Activated T-cell treated with anti-CD3 and anti-CD28 coated beads, Interleukin-2, amount 50 U/mL, for 4 hours (primary cell): ENCODE measurements at places on chromosomes 12 and 14.
A peak's percentile ranks its signal among the peaks of the same experiment; 100 is the strongest.

GRCh38 chr12:58629376-58629775 lies 290.9 kb downstream of the LRIG3 start:
- DNase-seq = no peak

- DNase-seq = peak; percentile 33
Measured at GRCh38 chr12:28191051-28192048, 1.1 kb downstream of the CCDC91 start.

DNA sequence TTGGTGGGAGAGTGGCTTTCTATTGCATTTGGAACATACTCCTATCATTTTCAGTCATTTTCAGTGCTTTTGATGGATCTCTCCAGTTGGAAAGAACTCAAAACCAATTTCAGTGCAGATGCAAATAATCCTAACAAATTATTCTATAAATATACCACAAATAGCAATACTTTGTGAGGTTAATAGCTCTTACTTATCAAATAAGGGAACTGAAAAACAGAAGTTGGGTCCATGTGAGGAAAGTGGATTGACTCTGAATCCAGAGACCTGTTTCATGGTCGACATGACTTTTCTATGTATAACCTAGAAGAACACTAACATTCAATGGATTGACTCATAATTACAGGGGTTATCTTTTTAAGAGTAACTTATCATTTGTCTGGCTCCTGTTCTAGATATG lies 248.6 kb downstream of the EGLN3 start:
- no peak for DNase-seq

DNA sequence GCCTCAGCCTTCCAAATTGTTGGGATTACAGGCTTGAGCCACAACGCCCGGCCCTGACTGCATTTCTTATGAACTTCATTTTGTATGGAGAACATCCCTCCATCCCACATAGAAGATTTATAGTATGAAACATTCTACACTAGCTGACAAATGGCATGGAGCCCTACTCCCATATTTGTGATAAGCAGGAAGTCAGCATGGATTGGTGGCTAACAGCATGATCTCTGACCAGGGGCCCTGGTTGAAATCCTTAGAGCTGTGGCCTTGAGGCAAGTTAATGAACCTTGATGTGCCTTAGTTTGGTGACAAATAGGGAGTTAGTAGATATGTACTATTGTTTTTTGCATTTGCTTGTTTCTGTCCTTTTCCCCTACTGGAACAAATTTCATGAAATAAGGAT lies 12.3 kb downstream of the IFI27L1 start:
- DNase-seq = no peak

GRCh38 chr14:99790978-99791376 lies 2.2 kb upstream of the EML1 start:
- DNase-seq = no peak

DNA sequence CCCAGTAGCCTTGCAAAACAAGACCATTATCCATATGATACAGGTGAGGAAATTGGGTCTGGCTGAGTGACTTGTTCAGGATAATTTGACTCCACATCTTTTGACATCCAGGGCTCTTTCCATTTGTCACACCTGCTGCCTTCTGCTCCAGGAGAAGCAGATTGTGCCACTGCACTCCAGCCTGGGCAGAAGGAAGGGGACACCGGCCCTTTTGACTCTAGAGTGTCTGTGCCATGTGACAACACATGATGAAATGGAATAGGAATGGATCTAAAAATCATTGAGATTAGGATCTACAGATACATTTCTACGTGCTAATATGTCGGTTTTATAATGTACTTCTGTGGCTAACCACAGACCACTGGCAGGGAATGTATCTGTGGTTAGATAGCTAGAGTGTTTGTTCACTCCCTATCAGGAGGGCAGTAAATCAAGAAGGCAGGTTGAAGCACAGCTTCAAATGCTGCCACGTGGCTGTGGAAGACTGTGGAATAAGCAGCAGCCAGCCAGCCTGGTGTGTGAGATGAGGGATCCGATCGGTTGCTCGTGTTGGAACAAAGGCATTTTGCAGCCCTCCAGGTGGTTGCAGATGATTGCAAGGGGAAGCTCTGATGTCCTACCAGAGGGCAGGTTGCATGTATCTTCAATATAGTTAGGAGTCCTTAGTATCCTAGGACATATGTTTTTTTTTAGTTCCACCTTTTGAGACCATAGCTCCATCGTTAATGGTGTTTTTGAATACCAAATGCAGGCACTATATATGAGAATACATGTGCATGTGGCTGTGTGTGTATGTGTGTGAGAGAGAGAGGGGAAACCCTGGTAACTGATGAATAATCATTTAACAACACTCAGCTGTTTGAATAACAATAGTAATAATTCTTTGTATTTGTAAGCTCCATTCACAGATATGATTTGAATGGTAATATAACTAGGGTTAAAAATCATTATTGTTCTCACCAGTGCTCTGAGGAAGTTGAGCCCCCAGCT lies 28.6 kb downstream of the EML1 start:
- DNase-seq = no peak

DNA sequence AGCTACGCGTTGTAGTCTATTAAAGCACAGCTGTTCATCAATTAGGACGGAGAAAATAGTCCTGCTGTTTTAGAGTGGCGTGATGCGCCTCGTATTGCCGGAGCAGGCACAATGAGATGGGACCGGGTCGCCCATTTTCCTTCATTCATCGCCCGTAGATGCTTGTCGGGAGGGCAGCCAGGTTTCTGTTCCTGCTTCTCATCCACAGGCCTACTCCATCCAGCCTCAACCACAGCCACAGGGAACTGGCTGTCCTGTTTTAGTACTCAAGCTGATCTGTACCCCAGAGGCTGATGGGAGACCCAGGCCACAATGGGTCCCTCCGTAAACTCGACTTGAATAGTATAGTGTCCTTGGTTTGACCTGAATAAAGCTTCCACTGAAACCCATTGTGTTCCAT lies 264.0 kb downstream of the VRK1 start:
- DNase-seq = no peak

DNA sequence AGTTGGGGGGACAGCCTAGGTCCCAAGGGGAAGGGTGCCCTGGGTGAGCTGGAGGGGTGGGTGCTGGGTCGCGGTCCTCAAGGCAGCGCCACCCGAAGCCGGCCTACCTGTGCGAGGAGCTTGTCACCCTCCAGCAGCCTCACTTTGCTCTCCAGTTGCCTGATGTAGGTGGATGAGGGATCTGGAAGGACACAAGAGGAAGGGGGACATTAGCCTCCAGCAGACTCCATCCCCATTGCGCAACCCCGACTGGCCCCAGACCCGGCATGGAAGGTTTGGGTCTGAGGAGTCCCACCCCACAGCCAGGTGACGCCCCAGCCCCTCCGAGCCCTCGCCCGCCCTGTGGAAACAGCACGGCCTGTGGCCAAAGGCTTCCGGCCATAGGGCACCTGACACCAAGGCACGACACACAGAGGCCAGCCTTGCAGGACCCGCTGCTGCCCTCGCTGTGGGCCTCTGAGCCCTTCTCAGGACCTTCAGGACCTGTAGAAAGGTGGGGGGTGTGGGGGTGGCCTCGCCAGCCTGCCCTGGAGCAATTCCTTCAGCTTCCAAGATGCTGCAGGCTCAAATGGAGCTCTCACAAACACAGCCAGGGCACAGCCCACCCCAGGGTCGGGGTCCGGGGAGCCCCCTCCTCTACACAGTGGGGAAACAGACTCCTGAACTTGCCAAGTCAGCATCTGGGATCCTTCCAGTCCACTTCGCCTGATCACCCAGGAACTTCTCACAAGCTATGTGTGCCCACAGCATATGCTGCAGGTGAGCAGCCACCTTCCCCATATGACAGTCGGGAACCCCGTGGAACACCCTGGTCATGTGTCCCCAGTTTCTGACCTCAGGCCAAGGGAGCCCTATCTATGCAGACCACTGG lies 54.9 kb downstream of the CCNK start:
- no peak for DNase-seq

DNA sequence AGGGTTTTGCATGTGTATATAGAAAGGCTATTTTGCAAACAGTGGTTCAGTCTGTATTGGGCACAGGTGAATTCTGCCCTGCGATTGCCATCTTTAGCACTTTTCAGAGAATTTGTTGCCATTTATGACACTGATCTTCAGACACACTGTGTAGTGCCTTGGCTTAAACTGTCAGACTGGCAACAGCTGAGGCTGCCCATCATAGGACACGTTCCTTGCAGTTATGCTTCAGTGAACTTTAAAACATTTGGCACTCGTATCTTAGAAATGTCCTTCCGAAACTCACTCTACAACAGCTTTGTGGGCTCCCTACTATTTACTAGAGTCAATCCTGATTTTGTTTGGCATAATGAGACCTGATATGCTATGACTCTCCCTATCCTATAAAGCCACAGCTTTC lies 29.1 kb downstream of the AP5M1 start:
- DNase-seq = no peak

DNA sequence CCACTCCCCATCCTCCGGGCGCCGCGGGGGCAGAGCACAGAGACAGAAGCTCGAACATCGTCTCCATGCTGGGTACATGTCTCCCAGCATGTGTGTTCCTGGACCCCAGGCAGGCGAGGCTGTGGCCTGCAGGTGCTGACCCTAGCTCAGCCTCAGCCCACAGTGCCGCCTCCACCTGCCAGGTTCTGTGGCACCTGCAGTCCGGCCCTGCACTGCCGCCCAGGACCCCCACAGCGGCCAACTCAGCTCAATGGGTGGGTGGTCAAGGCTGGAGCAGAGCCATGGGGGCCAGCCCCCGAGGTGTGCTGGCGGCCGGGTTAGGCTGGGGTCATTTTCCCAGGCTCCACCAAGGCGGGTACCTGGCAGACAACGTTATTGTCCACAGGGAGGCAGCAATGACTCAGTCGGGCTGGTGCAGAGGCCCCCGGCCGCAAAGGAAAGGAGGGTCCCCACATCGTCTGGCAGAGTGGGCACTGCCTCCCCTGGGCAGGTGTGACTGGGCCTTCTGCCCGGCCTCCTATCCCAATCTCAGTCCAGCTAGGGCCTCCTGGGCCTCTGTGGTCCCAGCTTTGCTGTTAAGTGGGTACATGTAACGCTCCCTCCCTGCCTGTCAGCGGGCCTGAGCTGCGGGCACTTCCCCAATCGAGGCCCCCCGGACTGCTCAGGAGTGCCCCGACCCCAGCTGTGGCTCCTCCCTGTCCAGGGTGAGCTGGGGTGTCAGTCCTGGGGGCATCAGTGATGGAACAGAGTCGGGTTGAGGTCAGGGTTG lies 20.2 kb upstream of the NUDT14 start:
- DNase-seq = no peak

GRCh38 chr14:63745858-63746425 lies 18.1 kb upstream of the SGPP1 start:
- no peak for DNase-seq

- no peak for DNase-seq
Measured at GRCh38 chr14:76651410-76652055, 109.7 kb upstream of the VASH1 start.

- no peak for DNase-seq
Measured at GRCh38 chr14:91877376-91877915, 10.1 kb upstream of the TC2N start.

DNA sequence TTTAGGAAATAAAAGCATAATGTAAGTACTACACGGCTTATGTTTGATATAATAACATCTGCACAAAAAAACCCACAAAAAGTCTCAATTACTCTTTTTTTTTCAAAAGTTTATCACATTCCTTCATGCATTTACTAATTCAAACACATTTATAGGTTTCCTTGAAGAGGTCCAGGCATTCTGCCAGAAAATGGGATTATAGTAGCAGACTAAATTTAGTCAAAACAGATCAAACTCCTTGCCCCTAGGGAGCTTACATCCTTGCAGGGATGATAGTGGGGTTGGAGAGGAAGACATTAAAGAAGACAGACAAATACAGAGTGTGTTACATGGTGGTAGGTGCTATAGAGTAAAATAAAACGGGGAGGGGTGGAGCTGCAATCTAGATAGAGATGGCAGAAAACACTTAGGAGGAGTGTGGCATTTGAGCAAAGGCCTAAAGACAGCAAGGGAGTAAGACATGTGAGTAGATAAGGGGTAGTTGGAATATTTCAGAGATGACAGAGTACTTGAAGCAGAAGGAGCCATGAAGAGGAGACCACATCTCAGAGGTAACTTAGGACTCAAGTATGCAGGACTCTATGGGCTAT lies 266.9 kb downstream of the PPFIA2 start:
- no peak for DNase-seq

GRCh38 chr14:25150934-25151790 lies 101.2 kb upstream of the STXBP6 start:
- no peak for DNase-seq

GRCh38 chr12:67915335-67915851 lies 73.9 kb upstream of the IFNG-AS1 start:
- no peak for DNase-seq

- no peak for DNase-seq
Measured at GRCh38 chr14:37466623-37467088, 128.4 kb downstream of the FOXA1 start.

GRCh38 chr14:94381149-94382030 lies 7.0 kb downstream of the SERPINA1 start:
- DNase-seq = no peak

DNA sequence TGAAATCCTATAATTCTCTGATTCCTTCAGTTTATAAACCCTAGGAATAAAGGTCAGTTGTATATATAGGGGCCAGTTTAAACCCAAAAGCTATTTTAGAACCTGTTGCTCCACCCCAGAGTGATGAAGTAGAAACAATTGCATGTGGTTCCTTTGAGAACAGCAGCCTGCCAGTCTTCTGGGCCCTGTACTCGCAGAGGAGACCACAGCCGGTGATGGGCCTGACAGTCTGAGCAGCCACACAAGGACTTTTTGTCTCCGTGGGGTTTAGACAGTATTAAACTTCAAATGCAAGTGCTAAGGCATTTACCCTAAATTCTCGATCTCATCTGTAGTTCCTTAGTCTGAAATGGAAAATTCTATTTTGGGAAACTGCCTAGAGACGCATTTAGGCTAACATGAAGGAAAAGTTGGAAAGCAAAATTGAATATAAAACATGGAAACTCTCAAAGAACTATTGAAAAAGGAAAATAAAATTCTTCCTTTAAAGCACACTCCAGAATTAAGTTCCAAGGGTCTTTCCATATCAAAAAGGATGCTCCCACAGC lies 80.6 kb downstream of the PRICKLE1 start:
- no peak for DNase-seq

GRCh38 chr12:1350055-1350933 lies 244.1 kb downstream of the FBXL14 start:
- DNase-seq = no peak

DNA sequence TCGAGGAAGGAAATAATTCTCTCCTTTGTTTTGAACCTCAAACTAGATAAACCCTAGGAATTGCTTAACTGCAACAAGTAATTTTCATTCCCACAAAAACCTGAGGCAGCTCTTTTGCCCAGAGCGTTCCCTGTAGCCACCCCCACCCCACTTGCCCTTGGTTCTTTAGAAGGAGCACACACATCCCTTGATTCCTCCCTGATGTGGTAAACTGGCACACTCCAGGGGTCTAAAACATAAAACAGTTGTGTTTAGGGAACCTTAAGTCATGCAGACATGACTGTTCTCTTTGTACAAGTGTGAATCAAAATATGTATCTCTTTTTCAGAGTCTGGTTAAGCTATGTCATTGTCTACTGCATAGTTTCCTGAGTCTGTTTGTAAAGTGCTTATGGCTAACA lies 14.0 kb downstream of the MAPK1IP1L start:
- no peak for DNase-seq
